ENCODE measurements at places on chromosomes 5 and 9.
A peak's percentile ranks its signal among the peaks of the same experiment; 100 is the strongest.

- no peak for DNase-seq
These were observed 43.9 kb downstream of the ARHGAP26 start for GRCh38 chr5:142814122-142814521.

DNA sequence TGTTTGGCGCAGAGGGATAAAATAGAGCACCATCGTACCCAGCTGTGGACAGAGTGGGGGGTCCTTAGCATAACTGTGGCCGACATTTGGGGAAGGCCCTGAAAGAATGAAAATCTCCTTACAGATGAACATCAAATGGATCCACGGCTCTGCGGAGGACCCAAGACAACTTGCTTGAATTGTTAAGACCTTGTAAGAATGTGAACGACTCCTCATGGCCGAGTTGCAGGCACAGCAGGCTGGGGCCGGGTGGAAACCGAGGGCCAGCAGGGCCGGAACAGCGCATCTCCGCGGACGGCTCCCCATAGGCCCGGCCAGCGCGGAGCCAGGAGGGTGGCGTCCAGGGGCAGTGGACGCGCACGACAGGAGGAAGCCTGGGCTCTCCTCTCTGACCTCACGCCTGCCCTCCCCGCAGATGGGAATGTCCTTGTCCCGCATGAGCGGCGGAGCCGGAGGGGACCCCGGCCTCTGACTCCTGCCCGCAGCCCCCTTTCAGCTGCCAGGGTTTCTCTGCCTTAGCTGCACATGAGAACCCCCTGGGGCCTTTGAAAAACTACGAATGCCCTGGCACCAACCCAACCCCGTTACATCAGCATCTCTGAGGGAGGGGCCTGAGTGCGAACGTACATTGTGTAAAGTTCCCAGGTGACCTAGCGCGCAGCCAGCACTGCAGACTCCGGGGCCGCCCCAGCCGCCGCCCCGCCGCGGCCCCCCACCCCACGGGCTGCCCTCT, 36.2 kb upstream of the PTCH1 start:
- no peak for DNase-seq

DNA sequence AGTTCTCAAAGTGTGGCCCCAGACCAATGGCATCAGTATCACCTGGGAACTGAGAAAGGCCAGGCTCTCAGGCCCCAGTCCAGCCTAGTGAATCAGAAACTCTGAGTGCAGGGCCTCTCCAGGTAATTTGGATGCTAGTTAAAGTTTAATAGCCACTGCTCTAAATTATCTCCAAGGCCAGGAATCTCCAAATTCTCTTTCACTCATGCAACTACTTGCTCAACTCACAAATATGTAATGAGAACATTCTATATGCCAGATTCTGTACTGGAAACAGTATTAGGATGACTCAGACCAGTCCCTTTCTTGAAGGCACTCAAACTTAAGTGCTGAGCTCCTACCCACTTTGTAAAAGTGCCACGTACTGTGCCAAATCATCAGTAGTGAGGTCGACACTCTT, 84.6 kb downstream of the PAPPA start:
- no peak for DNase-seq

DNA sequence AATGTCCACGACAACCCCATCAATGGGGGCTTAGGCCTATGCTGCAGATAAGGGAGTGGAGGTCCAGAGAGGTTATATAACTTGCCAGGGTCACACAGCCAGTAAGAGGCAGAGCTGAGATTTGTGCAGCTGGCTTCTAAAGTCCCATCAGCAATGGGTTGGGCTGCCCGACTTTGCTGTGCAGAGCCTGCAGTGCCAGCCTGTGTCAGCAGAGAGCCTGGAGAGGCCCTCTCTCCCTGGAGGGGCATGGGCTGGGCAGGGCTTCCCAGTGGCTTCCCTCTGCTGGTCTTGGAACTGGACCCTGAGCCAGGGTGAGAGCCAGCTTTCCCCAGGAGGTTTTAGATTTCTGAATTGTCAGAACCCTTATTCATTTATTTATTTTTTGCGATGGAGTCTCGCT, 77.2 kb upstream of the RAPGEF1 start:
- no peak for DNase-seq

DNA sequence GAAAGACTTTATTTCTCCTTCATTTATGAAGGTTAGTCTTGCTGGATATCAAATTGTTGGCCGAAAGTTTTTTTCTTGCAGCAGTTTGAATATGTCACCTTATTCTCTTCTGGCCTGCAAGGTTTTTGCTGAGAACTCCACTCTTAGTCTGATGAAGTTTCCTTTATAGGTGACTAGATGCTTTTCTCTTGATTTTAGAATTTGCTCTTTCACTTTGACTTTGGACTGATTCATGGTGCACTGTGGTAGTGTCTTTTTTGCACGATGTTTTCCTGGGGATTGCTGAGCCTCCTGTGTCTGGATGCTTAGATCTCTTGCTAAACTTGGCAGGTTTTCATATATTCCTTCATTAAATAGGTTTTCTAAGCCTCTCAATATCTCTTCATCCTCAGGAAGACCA, 12.4 kb downstream of the AHRR start:
- DNase-seq: no peak

DNA sequence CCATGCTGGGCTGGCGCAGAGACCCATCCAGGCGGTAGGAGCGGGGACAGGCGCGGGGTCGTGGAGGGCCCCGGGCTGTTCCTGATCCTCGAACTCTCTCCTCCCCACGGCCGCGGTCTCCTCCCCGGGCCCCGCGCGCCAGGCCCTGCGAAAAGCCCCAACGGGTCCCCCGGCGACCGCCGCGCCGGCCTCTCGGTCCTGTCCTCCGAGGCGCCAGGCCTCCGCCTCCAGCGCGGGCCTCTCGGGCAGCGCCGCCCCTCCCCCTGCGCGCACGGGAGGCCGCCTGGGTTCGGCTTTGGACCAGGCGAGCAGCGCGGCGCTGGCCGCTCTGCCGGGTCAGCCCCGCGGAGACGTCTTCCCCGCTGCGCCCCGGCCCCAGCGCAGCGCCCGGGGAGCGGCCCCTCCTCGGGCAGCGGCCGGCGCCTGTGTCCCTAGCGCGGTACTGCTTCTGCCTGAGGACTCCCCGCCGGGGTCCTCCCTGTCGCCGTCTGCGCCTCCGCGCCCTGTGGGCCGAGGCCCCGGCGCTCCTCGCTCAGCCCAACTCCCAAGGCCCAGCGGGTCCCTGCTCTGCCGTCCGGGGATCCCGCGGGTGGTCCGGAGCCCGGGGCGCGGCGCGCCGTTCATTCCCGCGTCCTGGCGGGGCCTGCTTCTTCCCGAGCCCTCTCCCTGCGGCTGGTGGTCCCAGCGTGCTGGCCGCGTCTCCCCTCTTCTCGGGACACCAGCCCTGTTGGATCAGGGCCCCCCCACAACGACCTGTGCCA, 13.4 kb downstream of the COL23A1 start:
- DNase-seq: no peak

DNA sequence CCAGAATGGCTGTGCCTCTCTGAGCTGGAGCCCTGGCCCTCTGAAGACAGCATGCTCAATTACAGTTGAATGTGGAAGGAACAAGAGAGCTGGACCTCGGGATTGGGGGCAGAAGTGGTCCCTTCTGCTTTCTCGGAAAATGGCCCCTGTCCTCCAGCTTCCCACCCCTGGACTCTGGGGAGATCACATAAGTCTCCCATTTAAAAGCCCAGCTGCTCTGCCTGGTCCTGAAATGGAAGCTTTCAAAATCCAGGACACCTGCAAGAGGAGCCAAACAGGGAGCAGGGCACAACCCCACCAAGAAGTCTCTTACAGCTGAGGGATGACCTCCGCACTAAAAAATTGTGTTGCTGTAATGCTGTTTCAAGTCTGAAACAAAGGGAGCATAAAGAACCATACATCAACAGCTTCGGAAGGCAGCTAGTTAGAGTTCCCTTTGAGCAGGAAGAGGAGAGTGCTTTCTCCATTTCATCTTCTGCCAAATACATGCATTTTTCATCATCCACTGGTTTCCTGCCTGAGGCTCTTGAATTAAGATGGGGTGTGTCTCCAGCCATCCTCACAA, 48.2 kb downstream of the TGFBI start:
- no peak for DNase-seq

DNA sequence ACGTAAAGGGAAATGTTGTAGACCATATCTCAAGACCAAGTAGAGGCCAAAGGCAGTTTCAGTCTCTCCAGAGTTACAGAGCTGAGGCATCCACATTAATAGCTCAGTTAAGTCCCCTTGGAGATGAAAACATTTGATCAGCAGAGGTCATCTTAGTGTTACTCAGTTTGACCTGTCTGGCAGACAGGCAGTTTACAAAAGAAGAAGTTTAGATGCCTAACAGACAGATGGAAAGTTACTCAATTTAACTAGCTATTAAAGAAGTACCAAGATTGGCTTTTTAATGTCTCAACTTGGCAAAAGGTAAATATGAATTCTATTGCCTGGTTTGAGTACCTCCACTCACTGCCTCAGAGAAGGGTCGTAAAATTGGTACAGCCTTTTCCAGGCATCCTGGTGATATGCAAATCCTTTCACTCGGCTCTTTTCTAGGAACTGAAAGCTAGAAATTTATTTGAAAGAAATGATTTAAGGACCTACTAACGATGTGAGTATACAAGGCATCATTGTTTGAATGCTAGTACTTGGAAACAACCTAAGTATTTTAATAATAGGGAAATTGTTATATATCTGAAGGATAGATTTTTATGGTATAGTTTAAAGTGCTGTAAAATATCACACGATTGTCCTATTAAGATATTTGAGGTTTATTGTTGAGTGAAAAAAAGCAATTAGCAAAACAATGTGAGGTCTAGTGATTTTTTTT, 14.8 kb downstream of the ACO1 start:
- no peak for DNase-seq

- DNase-seq: peak; percentile 56
These were observed 30.8 kb downstream of the CD180 start for GRCh38 chr5:67165526-67166459.

DNA sequence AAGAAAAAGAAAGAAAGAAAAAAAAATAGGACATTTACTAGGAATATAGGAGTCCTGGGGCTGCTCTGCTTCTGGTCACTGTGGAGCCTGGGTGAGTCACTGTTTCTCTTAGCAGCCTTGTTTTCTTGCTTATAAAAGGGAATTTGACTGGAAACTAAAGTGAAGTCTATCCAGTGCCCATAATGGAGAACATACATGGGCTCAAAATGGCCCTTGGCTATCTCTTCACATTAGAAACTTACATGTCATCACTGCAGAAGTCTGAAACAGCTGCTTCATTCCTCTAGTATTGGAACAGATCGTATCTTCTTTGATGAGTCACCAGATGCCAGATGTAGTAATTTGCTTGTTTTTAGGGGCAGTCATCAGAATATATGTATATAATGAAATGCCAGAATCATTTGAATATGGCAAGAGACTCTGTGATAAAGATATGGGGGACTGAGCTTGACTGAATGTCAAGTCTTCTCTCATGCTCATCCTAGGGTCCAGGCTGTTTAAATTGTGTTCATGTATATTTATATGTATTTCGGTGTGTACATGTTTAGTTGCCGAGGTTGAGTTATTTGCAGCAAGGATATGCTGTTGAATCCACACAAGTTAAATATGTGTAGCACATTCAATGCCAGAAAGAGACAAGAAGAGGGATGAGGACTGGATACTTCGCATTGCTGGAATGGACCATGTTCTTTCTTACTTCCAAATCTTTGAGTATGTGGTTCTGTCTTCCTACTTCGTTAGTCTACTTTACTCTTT, 56.7 kb downstream of the SGCD start:
- no peak for DNase-seq

GRCh38 chr9:110320651-110321445, 16.8 kb downstream of the TXNDC8 start:
- DNase-seq: no peak

GRCh38 chr5:99104538-99105132, 175.8 kb upstream of the CHD1 start:
- DNase-seq: no peak

- no peak for DNase-seq
These were observed 488.2 kb downstream of the TLE4 start for GRCh38 chr9:80059979-80060378.

- DNase-seq: no peak
These were observed 77.6 kb downstream of the LIFR start for GRCh38 chr5:38478878-38479277.

- DNase-seq: peak; percentile 47
These were observed 33.5 kb downstream of the SPEF2 start for GRCh38 chr5:35651002-35651756.

GRCh38 chr5:121581588-121581987, 270.1 kb upstream of the FTMT start:
- DNase-seq: no peak

DNA sequence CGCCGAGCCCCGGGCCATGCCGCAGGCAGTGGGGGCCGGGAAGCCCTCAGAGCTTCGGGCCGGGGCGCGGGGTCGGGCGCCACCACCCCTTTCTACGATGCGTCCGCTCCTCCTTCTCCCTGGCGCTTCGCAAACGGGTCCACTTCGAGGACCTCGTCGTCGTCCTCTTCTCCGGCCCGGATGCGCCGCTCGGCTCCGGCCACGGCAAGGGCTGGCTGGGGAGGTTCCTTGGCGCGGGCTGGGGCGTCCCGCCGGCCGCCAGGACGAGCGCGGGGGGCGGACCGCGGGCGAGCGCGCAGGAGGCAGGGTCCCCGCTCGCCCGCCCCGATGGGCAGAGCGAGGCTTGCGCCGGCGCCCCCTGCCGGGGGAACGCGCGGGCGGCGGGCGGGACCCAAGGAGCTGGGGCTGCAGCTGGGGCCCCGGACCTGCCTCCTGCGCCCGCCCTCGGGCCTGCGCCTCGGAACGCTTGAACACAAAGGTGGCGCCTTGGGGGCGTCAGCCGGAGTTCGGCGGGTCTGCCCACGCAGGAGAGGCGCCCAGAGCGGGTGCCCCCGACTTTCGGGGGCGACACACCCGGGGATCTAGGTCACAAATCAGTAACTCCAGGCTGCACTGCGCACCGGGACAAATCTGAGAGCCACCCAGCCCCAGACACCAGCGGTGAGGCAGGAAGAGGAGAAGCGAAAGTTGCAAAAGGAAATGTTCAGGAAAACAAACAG, at the start of gene ROR2:
TSS of gene ROR2 (minus strand) at position 283 of the 719 bp plus-strand sequence.
- no peak for DNase-seq

DNA sequence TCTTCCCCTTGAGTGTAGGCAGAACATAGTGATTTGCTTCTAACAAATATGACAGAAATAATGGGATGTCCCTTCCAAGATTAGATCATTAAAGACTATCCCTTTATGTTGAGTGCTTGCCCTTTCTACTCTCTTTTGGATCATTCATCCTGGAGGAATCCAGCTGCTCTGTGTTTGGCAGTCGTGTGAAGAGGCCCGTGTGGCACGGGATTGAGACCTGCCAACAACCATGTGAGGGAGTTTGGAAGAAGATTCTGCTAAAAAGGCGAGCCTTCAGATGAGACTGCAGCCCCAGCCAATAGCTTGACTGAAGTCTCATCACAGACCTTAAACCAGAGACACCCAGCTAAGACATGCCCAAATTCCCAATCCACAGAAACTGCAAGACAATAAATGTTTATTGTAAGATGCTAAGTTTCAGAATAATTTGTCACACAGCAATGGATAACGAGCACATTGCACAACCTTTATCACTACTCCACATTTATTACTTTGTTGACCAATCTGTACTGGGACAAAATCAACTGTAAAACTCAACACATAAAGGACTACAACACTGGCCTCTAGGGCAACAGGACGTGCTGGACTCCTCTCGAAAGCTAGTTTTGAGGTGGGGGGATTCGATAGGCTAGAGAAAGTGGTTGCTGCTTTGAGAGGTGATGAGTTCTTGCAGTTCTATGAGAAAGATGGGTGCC, 42.8 kb downstream of the ANGPTL2 start:
- no peak for DNase-seq

- no peak for DNase-seq
These were observed 16.9 kb downstream of the DNAJC18 start for GRCh38 chr5:139422307-139422893.

GRCh38 chr5:83142526-83142925, 65.2 kb downstream of the XRCC4 start:
- DNase-seq: no peak

GRCh38 chr9:23552876-23553601, 273.0 kb downstream of the ELAVL2 start:
- no peak for DNase-seq

- DNase-seq: no peak
These were observed 55.6 kb downstream of the ARHGEF37 start for GRCh38 chr5:149636861-149637246.

All from stimulated activated CD8-positive, alpha-beta memory T cell treated with anti-CD3 and anti-CD28 coated beads, Interleukin-15, amount 100 ng/mL, for 1 hour (primary cell).